ENCODE measurements at places on chromosomes 1 and 21.

DNA sequence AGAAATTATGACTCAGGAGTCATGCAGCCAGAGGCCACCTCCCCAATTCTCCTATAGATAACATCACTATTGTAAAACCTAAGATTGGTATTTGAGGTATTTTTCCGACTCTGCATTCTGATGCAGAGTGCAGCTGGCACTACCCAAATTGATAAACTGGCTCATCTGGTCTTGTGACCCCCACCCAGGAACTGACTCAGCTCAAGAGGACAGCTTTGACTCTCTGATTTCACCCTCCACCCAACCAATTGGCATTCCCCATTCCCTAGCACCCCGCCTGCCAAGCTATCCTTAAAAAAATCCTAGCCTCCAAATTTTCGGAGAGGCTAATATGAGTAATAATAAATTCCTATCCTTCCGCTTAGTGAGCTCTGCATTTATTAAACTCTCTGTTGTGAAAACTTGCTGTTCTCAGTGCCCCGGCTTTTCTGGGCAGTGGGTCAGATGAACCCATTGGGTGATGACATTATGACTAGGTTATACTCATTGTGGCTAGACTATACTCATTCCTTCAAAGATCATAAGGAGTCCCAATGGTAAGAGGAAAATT lies 39.4 kb upstream of the EPS15 start:
- DNase-seq: no peak

- DNase-seq: no peak
Measured at GRCh38 chr1:231630558-231631205, 4.1 kb downstream of the DISC1 start.

- no peak for DNase-seq
Measured at GRCh38 chr1:44801491-44802305, 1.5 kb downstream of the PLK3 start.

DNA sequence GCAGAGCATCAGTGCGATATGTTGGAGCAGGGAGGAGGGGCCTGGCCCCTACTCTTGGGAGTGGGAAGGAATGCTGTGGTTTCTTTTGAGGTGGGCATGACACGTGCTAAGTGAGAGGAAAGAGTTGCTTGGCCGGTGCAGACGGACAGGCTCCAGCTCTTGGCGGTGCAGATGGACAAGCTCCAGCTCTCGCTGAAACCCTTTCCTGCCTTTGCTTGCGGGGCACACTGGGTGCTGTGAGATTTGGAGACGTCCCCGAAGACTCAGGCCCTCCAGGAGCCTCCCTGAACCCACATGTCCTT lies 15.9 kb downstream of the PDXK start:
- DNase-seq: no peak

DNA sequence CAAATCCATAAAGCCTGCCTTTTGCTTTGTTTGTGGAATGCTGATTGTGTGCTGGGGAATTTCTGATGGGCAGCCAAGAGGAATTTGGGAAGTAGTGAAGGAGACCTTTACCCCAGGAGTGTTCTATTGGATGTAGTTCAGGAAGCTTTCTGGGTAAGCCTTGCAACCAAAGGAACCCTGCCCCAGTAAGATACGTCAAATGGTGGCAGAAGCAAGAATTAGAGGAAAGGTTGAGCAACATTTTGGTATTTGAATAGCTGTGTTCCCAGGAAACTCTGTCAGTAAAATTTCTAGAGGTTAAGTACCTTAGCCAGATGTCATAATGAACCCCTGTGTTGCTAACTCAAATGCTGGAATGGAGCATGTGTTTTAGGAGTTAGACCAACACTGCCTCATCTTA lies 6.4 kb downstream of the MGST3 start:
- DNase-seq: no peak
